Lower leg skin (tissue), 4 donors: ENCODE measurements at places on chromosomes 6 and 20. TPM values are rescaled to one million over a fixed set of nuclear protein-coding genes. Genes with fewer than 3 reads are reported as not detected.

The TXLNB gene
- total RNA-seq = not detected

The ANGPT4 gene
- 4.2 TPM for total RNA-seq

The DNAAF9 gene
- 11.5 TPM for total RNA-seq

The BPIFB2 gene
- not detected for total RNA-seq

The EYS gene
- not detected for total RNA-seq

The SMOC2 gene
- total RNA-seq = 12.5 TPM

The LZTS3 gene
- total RNA-seq = 9.7 TPM

The ERGIC3 gene
- 191 TPM for total RNA-seq

The HRH3 gene
- not detected for total RNA-seq

The KHDC1 gene
- total RNA-seq = not detected

The THBS2 gene
- 88.6 TPM for total RNA-seq

The PI16 gene
- 3.2 TPM for total RNA-seq

The DUSP15 gene
- total RNA-seq = not detected

The AGER gene
- total RNA-seq = 4.1 TPM

The ARFGAP1 gene
- total RNA-seq = 34.4 TPM

The ROS1 gene
- 0.11 TPM for total RNA-seq

The TSHZ2 gene
- 10.5 TPM for total RNA-seq

The DDAH2 gene
- 65.7 TPM for total RNA-seq

The KCTD20 gene
- total RNA-seq = 62.0 TPM

The MYB gene
- 7.5 TPM for total RNA-seq

The LTB gene
- 1.1 TPM for total RNA-seq

The TFAP2B gene
- 5.7 TPM for total RNA-seq

The GNAS-AS1 gene
- total RNA-seq = not detected

The HLA-DRB1 gene
- total RNA-seq = 65.7 TPM

The DBNDD2 gene
- total RNA-seq = 58.2 TPM

The BPIFA1 gene
- total RNA-seq = not detected

The COX4I2 gene
- 3.4 TPM for total RNA-seq

The NKX2-4 gene
- total RNA-seq = not detected

The PBOV1 gene
- total RNA-seq = not detected

The TDRD6 gene
- 0.26 TPM for total RNA-seq

The SMLR1 gene
- not detected for total RNA-seq

The ULBP3 gene
- 1.2 TPM for total RNA-seq

The TSPO2 gene
- total RNA-seq = not detected

The GABRR2 gene
- total RNA-seq = 0.27 TPM

The RSPO3 gene
- total RNA-seq = 0.52 TPM

The LINC00237 gene
- total RNA-seq = not detected

The DEFB124 gene
- not detected for total RNA-seq

The RNF217 gene
- 35.2 TPM for total RNA-seq

The TRIM26 gene
- total RNA-seq = 57.4 TPM

The ASIP gene
- 2.0 TPM for total RNA-seq
